ENCODE measurements at places on chromosomes 2 and 18.

DNA sequence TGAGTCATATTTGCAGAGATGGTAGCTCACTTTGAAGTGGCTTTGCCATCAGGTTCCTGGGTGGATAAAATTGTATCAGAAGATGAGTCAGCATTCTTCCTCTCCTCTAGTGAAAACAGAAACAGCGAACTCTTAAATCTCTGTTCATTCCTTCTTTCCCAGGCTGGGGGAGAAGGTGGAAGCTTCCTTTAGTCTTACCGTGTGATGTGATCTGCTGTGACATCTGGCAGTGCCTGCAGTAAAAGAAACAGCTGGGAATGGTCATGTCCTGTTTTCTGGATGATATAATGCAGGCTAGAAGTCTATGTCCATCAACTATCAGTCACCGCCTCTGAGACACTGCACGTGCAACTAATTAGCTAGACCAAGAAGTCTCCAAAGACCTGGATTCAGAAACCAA, 171.6 kb downstream of the VAPA start:
- no peak overlapping the region for H3K27ac ChIP-seq
- H3K4me1 ChIP-seq: no peaks in the 10 kb centered on the region

GRCh38 chr2:23213196-23213595, 171.8 kb upstream of the KLHL29 start:
- no peak overlapping the region for H3K27ac ChIP-seq
- H3K36me3 ChIP-seq: no peaks in the 10 kb centered on the region
- no peaks in the 10 kb centered on the region for H3K27me3 ChIP-seq
- no peak overlapping the region for H3K4me3 ChIP-seq
- DNase-seq: no peak

- H3K27me3 ChIP-seq: no peaks in the 10 kb centered on the region
- H3K27ac ChIP-seq: no peak overlapping the region
Observed at GRCh38 chr2:38754506-38754905, 3.3 kb upstream of the SRSF7 start.

- no peaks in the 10 kb centered on the region for H3K4me1 ChIP-seq
- no peaks in the 10 kb centered on the region for H3K36me3 ChIP-seq
- H3K4me3 ChIP-seq: no peak overlapping the region
- no peak for DNase-seq
Observed at GRCh38 chr2:210762604-210763588, 206.5 kb downstream of the CPS1 start.

GRCh38 chr2:134919341-134920210, 954 bp downstream of the CCNT2 start:
- peaks cover 29% of the 10 kb centered on the region for H3K4me1 ChIP-seq
- peak; percentile 8 for DNase-seq
- no peaks in the 10 kb centered on the region for H3K27me3 ChIP-seq
- peaks cover 10% of the 10 kb centered on the region for H3K36me3 ChIP-seq
- peak overlapping the region; percentile 88 for H3K4me3 ChIP-seq

- H3K4me1 ChIP-seq: no peaks in the 10 kb centered on the region
- no peaks in the 10 kb centered on the region for H3K27me3 ChIP-seq
- no peak overlapping the region for H3K4me3 ChIP-seq
- no peak overlapping the region for H3K27ac ChIP-seq
Observed at GRCh38 chr2:215401896-215402379, 33.9 kb downstream of the FN1 start.

- H3K36me3 ChIP-seq: no peaks in the 10 kb centered on the region
- H3K4me3 ChIP-seq: no peak overlapping the region
Observed at GRCh38 chr2:107383691-107384090, 443.0 kb upstream of the RGPD4 start.

DNA sequence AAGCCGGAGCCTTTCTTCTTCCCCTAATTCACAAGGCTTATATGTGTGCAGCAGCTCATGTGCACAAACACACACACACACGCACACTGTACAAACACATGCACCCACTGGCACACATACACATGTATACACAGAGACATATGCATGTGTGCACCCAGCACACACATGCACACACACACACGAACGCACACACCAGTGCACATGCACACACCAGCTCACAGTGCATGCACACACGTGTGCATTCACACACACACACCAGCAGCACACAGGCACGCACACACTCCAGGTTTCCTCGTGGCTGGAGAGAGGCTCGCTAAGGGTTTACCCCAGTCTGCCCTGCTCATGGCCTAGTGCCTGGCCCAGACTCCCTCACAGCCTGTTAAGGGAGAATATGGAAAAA, 234.0 kb downstream of the EIPR1 start:
- no peaks in the 10 kb centered on the region for H3K36me3 ChIP-seq
- H3K4me1 ChIP-seq: no peaks in the 10 kb centered on the region
- DNase-seq: no peak
